Effector memory CD8-positive, alpha-beta T cell (primary cell): ENCODE measurements at places on chromosomes 12 and 14.

- no peak for DNase-seq
Observed at GRCh38 chr12:78719721-78720120, 144.9 kb upstream of the SYT1 start.

- no peak for DNase-seq
Observed at GRCh38 chr14:55454264-55455002, 14.0 kb upstream of the TBPL2 start.

DNA sequence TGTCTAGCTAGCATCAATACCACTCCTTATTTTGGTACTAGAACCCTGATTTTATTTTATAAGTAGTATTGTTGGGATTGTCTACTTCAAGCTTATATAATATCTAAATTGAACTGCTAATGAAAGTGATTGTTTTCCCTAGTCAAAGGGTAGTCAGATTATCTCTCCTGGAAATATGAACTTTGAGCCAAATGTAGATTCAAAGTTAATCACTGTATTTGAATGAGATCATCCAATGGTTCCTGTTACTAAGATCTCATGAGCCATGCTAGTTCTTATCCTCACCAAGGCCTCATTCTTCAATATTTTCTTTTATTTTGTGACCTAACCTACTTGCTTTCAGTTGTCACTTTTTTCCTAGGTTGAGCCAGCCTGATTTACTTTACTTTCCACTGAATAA is 276.7 kb downstream of the RASSF9 start:
- DNase-seq, result no peak

- no peak for DNase-seq
Observed at GRCh38 chr12:72089678-72090077, 151.0 kb downstream of the TPH2 start.

- no peak for DNase-seq
Observed at GRCh38 chr14:64502887-64503433, 678 bp downstream of the ZBTB25 start.

DNA sequence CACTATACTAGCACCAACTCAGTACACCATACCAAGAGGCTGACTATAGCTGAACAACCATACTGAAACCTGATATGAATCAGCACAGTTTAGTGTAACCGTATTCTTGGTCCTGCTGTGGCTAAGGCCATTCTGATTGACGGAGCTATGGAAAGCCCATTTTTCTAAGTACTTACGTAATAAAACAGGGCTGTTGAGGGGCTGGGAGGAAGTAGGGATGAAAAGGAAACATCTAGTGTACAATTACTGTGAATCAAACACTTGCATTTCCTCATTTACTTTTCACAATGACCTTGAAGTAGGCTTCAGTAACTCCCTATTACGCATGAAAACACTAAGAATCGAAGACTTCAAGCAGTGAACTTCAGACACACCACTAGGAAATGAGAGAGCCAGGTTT is 198.2 kb downstream of the BTG1 start:
- no peak for DNase-seq

- DNase-seq, result no peak
Observed at GRCh38 chr12:46374310-46374709, 1.7 kb upstream of the SLC38A2 start.

GRCh38 chr14:95025218-95025617 is 132.1 kb downstream of the DICER1 start:
- no peak for DNase-seq

DNA sequence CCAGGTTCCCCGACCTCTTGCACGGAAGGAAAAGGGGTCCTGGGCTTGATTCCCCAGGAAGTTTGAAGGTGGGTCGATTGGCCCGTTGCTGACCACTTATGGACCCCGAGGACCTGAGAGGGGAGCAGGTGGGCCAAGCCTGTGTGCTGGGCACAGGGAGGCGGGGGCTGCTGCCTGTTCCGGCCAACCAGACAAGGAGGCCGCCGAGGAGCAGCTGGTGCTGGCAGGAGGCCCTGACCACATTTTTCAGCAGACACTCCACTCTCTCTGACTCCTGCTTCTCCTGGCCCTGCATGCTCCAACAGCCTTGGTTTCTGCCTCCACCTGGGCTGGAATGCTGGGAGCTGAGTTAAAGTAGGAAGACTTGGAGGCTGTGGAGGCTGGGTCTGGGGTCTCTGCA is 42.8 kb downstream of the NOS1 start:
- no peak for DNase-seq

- no peak for DNase-seq
Observed at GRCh38 chr12:104852896-104853295, 105.2 kb downstream of the SLC41A2 start.

GRCh38 chr12:105477873-105478272 is 147.4 kb downstream of the C12orf75 start:
- no peak for DNase-seq

GRCh38 chr14:105281371-105282097 is 19.3 kb downstream of the BRF1 start:
- DNase-seq, result no peak

GRCh38 chr12:27975222-27976136 is 2.9 kb upstream of the PTHLH start:
- no peak for DNase-seq

DNA sequence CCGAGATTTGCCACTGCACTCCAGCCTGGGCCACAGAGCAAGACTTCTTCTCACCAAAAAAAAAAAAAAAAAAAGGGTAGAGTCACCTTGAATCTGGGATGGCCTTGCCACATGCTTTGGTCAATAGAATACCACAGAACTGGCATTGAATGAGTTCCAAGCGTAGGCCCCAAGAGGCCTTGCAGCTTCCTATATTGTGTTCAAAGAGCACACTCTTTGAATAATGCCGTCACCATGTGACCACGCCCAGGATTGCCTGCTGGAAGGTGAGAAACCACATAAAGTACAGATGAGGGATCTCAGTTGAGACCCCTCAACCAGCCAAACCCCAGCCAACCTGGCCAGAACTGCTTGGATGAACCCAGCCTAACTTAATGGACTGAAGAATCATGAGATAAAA is 239.2 kb upstream of the AMIGO2 start:
- no peak for DNase-seq

GRCh38 chr14:97995038-97995437 is 1197.9 kb downstream of the VRK1 start:
- DNase-seq, result no peak

DNA sequence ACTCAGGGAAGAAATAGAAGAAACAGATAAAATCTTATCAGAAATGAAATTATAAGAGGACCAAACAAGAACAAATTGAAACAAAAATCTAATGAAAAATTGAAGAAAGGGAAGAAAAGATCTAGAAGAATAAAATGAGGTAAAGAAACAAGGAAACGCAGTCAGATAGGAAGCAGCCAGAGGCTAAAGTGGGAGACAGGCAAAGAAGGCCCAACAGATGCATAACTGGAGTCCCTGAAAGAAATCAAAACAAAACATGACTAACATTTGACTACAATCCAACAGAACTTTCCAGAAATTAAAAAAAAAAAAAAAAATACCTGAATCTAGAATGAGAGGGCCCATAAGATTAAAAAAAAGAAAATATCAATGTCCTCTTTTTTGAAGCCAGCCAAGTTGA is 65.6 kb downstream of the AMN start:
- DNase-seq, result no peak

DNA sequence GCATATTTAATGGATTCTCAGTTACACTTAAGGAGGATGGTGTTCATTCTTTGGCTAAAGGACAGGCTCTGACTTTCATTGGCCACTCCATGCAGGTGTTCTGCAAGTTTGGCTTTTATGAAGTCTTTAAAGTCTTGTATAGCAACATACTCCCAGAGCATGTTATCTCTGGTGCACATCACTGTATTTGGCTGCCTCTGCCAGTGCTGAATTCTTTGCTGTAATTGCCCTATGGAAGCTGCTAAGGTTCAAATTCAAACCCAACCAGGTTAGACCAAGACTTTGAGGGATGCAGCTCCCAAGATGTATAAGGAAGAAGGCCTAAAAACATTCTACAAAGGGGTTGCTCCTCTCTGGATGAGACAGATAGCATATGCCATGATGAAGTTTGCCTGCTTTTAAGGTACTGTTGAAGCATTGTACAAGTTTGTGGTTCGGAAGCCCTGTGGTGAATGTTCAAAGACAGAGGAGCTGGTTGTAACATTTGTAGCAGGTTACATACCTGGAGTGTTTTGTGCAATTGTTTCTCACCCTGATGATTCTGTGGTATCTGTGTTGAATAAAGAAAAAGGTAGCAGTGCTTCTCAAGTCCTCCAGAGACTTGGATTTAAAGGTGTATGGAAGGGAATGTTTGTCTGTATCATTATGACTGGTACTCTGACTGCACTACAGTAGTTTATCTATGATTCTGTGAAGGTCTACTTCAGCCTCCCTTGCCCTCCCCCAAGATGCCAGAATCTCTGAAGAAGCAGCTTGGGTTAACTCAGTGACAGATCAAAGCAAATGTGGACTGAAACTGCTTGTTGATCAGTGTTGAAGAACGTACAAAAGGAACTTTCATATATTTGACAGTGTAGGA is 19.4 kb downstream of the TMEM116 start:
- DNase-seq, result no peak

DNA sequence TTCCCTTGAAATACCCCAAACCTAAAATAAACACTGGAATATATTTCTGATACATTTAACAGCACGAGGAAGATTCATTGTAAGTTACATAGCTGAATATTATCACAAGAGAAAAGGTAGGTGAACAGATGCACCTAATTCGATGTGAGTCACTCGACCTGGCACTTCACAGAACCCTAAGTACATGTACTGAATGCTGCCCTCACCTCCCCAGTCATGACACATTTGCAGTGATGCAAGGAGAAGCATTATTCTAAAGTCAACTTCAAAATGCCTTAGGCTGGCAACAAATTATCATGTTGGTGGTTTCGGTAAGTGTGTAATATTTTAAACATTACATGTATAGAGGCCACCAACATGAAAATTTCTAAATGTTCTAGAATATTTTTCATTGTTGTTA is 35.2 kb upstream of the TMTC2 start:
- no peak for DNase-seq

GRCh38 chr14:92637864-92638263 is 110.6 kb downstream of the LGMN start:
- DNase-seq, result no peak

GRCh38 chr12:11953523-11953922 is 117.2 kb upstream of the BCL2L14 start:
- DNase-seq, result no peak

- DNase-seq, result no peak
Observed at GRCh38 chr12:84910549-84911241, 1.9 kb downstream of the SLC6A15 start.

DNA sequence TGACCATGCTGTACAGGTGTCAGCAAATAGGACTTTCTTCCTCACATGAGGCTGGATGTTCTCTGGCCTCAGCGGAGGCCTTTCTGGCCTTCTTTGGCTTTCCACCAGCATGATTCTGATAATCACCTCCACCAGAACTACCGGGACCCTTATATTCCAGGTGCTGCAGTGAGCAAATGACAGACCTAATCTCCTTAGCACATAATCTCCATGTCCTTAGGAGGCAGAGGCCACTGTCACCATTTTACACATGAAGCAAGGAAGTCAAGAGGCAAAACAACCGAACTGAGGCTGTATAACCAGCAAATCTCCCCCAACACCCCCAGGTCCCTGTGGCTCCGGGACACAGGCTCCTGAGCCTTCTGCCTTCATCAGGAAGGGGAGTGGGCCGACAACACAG is 91.2 kb downstream of the ITPK1 start:
- no peak for DNase-seq

DNA sequence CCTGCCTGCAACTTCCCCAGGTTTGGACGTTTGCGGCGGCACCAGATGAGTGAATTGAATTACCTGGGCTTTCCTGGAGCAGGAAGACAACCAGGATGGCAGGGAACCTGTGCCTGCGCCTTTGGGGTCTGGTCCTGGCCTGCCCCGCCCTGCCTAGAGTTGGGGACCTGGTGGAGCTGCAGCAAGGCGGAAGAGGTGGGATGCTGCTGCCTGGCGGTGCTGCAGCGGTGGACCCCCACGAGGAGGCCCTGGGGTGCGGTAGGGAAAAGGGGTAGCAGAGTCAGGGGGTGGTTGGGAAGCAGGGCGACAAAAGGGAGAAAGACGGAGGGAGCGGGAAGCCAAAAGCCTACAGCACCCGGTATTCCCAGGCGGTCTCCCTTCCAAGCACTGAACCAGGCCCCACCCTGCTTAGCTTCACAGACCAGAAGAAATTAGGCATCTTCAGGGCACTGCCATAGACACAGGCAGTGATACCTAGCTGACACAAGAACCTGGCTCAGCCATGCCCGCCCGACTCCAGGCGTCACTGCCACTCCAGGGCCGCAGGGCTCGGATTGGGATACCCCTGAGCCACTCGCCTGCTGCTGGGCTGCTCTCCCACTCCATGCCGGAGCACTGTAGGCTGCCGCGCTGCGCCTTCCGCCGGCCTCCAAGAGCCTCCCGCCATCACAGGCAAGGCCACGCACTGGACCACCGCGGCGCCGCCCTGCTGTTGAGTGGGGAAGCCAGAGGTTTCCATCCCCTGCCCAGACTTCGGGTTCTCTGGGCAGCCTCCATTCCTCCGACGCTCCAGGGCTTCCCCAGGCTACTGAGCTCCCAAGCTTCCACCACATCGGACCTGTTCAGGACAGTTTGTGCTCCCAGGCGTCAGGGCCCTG is 155.2 kb upstream of the ALG10B start:
- no peak for DNase-seq

DNA sequence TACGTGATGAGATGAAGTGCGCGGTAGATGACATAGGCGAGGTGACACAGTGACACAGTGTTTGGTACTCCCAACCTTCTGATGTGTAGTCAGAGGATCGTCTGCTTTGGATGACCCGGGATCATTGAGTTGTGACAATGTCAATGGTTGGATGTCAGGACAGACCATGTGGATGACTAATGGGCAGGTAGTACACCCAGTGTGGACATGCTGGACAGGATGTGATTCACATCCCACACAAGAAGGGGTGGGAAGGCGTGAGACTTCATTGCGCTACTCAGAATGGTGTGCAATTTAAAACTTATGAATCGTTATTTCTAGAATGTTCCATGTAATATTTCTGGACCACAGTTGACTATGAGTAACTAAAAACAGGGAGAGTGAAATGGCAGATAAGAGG is 23.8 kb downstream of the MAP3K9 start:
- no peak for DNase-seq

DNA sequence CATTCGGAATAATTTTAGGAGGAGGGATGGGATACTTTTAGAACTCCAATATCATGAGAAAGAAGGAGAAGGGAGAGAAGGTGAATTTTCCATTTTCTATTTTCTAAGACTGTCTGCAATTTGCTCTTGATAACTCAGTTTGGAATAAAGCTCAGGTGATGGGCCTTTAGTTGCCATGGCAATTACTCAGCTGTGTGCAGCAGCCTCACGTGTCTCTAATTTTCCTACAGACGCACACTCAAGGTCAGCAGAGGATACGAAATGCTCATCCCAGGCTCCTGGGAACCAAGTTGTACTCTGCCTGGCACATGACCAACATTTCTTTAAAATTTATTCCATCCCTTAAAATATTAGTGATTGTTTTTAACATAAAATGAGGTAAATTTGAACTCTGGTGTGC is 76.7 kb downstream of the TTC8 start:
- DNase-seq, result no peak
